ENCODE measurements at places on chromosomes 2 and 18.

DNA sequence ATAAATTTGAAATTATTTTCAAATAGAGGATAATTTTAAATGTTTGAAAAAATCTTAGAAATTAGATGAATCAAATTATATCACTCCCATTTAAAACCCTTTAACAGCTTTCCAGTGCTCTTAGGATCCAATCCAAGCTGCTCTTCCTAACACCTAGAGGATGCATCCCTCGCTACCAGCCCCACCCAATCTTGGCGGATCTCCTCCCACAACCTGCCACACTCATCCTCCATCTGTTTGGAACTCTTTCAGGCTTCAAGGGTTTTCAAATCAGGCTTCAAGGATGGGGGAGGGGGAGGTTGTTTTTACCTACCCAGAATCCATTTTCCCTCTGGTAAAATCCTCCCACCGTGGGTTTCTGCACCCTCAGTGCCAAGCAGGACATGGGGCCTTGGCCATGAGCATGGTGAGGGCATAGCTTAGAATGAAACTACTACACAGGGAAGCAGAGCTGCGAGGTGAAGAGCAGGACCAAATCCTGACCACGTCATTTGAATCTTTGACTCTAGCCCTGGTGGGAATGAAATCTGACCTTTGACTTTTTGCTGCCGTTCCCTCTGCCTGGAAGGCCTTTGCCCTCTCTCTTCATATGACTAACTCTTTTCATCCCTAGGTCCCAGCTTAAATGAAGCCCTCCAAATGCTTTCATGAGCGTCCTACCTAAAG, 113.0 kb upstream of the MAPRE2 start:
- DNase-seq: no peak

DNA sequence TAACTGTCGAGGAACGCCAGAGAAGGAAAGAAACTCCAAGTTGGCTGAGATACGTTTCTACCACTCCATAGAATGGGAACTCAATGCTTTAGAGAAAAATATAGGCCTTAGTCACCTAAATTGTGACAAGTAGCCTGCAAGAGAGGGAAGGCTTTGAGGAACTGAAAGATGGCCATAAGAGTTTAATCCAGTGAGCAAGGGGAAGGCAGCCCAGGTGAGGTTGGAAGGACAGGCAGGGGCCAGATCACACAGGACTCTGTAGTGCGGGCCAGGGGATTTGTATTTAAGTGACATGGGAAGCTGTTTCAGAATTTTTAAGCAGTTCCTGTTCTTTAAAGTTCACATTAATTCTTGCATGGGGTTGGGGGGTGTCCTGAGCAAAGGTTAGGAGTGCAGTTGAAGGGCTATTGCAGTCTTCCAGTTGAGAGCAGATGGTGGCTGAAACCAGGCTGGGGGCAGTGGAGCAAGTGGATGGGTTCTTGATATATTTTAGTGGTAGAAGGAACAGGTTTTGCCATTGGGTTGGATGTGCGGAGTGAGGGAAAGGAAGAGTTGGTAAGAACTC, 138.9 kb upstream of the PELI1 start:
- DNase-seq: no peak

DNA sequence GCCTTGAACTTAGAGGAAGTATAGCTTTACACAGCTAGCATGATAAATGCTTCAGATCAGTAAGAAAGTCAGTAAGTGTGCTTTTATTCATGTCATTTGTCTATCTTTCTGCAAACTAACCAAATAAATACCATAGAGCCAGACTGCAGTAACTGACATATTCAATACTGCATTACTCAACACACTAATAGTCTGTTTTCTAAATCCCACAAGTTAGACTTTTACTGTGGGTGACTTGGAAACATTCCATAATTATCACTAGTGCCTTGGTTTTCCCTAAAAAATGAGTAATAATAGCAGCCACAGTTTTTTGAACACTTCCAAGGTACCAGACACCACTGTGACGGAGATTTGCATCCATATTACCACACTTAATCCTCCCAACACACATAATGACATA, 33.0 kb downstream of the ACVR1 start:
- DNase-seq: no peak

GRCh38 chr18:5993938-5994337, 98.6 kb upstream of the TMEM200C start:
- DNase-seq: no peak

DNA sequence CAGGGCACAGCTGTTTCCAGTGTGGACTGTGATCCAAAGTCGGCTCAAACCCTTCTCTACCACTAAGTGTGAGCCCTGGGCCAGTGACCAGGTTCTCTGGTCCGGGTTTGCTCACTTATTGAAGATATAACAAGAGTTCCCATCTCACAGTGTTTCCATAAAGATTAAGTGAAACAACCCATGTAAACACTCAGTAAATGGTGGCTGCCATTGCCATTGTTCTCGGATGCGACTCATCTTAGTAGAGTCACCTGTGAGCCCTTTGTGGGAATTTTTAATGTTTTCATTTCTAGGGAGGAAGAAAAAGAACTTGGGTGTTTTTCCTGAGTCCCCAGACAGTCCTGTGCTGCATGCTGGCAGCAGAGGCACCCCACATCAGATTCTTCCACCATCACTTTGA, 53.4 kb downstream of the TPGS2 start:
- DNase-seq: no peak

GRCh38 chr2:124530203-124530602, 505.1 kb downstream of the CNTNAP5 start:
- no peak for DNase-seq

- no peak for DNase-seq
Observed at GRCh38 chr2:86022661-86023365, 82.9 kb downstream of the POLR1A start.

DNA sequence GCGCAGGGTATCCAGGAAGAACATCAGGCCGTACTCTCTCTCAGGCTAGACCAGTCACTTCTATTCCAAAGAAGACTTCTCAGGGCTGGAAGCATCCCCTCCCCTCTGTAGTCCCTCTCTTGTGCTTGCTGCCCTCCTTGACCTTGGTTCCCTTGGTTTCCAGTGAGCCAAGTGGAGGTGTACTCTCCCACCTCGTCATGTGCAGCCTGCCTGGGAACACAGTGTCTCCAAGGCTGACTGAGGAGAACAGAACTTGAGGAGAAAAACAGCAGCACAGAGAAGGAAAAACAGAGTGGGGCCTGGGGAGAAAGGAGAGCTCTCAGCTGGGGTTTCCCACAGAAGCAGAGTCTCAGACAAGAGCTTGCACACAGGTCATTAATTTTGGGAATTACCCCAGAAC, 52.7 kb downstream of the HAUS1 start:
- DNase-seq: no peak

DNA sequence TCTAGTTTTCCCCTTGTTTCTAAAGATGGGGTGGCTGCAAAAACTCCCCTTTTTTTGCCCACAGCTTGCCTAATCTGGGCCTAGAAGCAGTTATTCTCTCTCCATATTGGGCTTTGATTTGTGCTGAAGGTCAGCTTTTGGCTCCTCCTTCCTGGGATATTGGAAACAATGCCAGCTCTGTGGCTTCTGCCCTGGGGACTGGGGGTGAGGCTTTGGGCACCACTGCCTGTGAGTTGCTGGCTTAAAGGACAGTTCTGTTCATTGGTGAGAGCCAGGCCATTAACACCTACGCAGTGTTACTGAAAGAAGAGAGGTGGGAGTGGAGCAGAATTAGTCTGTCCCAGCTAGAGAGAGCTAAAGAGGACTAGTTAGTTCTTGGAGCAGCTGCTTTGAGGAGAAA, 4.3 kb downstream of the UBXN2A start:
- DNase-seq: no peak

GRCh38 chr2:177885828-177886466, 186.6 kb downstream of the PDE11A start:
- no peak for DNase-seq

- no peak for DNase-seq
Observed at GRCh38 chr2:7048762-7049294, 131.6 kb downstream of the RNF144A start.

- no peak for DNase-seq
Observed at GRCh38 chr18:37649930-37650329, 84.3 kb upstream of the CELF4 start.

DNA sequence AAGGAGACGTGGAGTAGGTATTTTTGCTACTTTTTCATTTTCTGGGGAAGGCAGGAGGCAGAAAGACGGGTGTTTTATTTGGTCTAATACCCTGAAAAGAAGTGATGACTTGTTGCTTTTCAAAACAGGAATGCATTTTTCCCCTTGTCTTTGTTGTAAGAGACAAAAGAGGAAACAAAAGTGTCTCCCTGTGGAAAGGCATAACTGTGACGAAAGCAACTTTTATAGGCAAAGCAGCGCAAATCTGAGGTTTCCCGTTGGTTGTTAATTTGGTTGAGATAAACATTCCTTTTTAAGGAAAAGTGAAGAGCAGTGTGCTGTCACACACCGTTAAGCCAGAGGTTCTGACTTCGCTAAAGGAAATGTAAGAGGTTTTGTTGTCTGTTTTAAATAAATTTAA, 3.4 kb downstream of the FZD7 start:
- no peak for DNase-seq
